NCI-H2171 treated with DMSO at 0.1 percent for 48 hours (cell line): ENCODE measurements at places on chromosomes 3 and 15.

DNA sequence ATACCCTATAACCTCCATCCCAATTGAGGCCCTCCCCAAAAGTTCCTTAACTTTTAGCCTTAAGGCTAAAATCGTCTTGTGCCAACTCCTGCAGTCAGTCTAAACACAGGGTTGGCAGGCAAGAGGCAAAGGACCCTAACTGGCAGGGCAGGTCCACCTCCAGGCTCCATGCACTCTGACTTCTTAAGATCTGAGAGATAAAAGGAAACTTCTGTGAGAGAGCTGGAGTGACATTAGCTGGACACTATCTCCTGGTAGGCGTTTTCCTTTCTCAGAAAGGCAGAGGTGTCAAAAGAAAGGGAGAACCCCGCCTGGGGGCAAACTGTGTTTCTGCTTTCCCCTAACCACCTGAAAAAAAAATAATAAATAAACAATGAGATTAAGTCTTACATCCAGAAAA, 3.6 kb downstream of the CHSY1 start:
- DNase-seq: no peak

DNA sequence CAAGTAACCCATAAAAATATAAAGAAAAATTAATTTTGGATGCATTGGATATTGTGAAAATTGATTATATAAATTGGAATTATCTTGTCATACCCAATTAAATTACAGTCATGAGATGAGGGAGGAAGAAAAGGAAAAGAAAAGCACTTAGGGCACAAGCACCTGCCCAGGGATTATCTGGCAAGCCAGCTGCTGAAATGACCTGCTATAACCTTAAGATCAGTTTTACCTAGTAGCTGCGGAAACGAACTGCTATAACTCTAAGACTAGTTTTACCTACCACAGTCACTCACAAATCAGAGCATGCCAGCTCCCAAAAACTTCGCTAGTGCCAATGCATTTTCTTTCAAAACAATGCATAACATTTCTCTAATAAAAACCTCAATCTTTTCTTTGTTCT, 26.2 kb downstream of the LRRFIP2 start:
- DNase-seq: no peak

GRCh38 chr3:51813539-51813938, 34.5 kb upstream of the IQCF6 start:
- no peak for DNase-seq

- peak; percentile 54 for DNase-seq
Measured at GRCh38 chr3:196631682-196632045, 7.8 kb upstream of the NRROS start.

DNA sequence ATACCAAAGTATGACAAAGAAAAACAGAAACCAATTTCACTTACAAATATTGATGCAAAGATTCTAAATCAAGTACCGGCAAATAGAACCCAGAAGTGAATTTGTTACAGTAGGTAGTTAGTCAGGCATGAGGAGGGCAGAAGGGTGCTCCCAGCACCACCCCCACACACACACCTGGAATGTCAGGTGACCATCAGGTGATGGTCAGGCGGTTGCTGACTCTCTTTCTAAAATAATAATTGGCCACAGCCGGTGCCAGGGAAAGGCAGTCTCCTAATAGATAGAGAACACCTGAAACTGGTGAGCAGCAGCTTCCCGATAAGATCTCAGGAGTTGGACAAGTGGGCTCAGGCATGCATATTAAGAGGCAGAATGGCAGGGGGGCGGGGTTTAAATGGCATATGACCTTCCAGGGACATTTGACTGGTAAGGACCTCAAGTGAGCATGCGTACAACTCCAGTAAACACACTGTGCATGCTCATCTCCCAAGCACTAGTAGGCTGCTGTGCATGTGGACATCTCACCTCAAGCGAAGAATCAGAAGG, 131.1 kb downstream of the ANO10 start:
- DNase-seq: no peak

GRCh38 chr3:188712248-188712924, 459.4 kb upstream of the TPRG1 start:
- no peak for DNase-seq

GRCh38 chr3:146680617-146681016, 75.5 kb upstream of the PLSCR5 start:
- no peak for DNase-seq

GRCh38 chr3:127698286-127698685, 25.5 kb downstream of the ABTB1 start:
- peak; percentile 29 for DNase-seq

DNA sequence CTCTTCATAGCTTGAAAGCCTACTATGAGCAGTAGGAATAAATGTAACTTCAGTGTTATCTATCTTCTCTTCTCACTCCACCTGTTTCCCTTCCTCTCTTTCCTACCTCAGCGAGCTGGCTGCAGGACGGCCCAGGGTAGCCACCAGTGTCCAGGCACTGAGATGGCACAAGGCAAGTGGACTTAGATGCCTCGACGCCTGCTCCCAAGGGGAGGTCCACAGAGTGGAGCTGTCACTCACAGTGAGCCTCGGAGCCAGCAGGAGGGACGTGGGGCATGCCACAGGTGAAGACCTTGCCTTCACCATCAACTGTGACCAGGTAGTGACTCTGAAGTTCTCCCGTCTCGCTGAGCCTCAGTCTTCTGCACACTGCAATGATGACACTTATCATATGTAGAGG, 88.2 kb downstream of the PCSK6 start:
- no peak for DNase-seq

DNA sequence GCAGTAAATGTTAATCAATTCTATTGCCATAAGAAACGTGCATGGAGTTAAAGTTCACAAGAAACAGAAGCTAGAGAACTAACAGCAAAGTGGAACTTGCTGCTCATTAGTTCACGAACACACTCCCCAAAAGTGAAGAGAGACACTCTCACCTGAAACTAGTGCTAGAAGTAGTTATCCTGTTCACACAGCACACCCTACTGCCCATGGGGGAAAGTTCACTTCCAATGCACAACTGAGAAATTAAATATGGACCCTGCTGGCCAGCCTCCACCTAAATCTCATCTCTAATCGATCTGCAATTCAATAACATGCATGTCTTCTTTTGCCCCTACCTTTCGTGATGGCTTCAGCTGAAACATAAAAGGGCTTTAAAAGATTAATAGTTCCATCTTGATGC, 39.4 kb upstream of the FRMD4B start:
- no peak for DNase-seq

- peak; percentile 7 for DNase-seq
Measured at GRCh38 chr15:101495334-101496197, 6.1 kb upstream of the PCSK6 start.

DNA sequence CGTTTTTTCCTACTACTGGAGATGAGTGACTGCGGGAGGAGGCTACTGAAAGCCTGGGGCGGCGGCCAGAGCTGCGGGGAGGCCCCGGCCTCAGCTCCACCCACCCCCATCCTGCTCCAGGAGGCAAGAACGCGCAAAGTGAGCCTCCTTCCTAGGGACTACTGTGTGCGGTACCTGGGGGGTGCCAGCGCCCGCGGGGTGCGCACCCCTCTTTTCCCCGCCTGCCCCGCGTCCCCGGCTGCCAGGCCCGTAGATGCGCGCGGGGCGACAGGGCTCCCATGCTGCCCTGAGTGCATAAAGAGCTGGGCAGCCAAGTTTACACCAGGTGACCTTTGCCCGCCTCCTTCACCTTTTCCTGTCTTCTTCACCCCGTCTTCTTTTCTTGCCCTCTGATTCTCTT, 2.5 kb upstream of the USF3 start:
- DNase-seq: no peak

DNA sequence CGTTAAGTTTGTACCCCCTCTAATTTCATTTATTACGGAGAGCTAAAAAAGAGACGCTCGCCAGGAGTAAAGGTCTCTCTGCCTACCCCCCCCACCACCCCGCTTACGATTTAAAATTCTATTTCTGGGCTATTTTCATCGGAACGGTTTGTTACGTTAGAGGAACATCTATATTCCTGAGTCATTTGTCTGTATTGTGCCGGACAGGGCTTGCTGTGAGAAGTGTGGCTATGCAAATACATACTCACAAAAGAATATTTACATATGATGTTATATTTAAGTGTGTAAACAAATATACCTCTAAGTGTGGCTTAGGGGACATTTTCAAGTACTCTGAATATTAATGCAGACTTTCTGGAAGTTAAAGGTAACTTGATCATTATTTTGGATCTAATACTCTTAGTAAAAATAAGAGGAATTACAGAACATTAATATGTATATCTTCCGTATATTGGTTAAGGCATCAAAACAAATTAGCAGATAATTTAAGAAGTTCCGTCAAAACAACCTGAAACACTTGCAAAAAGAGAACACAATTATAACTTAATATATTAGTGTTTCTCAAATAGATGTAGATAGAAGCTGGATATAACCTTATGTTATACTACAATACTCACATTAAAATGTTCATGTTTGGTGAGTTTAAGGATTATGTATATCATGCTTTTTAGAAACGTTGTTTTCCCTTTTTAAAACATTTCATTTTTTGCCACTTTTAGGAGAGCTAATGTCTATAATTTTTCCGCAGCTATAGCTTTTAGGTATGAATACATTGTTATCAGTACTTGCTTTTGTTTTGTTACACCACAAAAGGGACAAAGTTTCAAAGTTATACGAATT, 1.6 kb upstream of the SHOX2 start:
- no peak for DNase-seq

GRCh38 chr3:47848599-47849117, 45.7 kb downstream of the DHX30 start:
- no peak for DNase-seq

GRCh38 chr15:37105889-37106288, 5.5 kb upstream of the MEIS2 start:
- DNase-seq: no peak

GRCh38 chr3:46883054-46883829, 5.7 kb downstream of the PTH1R start:
- no peak for DNase-seq

DNA sequence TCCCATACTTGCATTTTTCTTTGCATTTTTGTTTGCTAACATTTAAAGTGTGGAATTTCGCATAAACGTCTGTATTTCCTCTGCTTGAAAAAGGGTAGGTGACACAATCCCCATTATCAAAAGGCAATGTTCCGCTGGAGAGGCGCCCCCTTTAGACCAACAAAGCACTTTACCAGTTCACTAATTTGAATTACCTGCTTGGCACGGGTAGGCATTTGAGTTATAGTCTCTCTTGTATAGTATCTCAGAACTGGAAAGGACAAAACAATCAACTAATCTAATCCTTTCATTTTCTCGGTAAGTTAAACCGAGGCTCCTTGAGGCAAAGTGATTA, 775 bp upstream of the CCDC39 start:
- DNase-seq: peak; percentile 68

- no peak for DNase-seq
Measured at GRCh38 chr3:8978551-8978950, 15.3 kb upstream of the RAD18 start.

- no peak for DNase-seq
Measured at GRCh38 chr3:12996181-12996506, 77.1 kb downstream of the IQSEC1 start.

DNA sequence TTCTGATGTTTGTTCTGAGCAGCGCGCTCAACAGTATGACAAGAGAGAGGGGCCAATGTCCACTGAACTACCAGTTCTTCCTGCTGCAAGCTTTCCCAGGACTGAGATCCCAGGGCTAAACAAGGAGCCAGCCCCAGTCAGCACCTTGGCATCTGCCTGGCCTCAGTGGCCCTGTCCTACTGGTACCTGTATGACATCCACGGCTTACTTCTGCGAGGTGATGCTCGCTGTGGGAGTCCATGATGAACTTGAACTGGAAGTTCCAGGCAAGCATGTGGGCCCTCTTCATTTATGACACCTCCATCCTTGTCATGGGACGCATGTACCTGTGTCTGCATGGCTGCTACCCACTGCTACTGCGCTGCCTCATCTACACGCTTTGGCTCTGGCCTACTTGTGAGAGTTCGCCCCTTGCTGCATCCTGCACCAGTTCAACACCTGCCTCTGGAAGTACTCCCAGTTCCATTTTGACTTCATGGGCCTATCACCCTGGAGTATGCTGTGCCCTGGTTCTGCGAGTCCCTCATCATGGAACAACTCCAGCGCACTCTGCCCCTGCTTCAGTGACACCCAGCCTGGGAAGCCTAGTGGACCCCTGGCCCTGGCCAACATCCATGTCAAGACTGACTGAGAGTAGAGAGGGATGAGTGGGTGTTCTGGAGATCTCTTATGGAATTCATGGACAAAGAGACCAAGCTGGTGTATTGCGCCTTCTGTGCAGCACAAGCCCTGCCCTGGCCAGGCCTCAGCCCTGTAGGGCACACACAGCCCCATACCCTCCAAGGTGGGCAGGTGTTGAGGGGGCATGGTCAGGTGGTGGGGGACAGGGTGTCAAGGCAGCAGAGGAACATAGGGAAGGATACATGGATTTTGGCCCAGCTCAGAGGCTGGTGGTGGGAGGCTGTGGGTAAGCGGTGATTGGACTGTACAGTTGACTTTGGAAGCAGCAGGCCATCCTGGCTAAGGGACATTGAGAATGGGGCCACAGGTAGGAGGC, 246.8 kb downstream of the NLGN1 start:
- no peak for DNase-seq

- no peak for DNase-seq
Measured at GRCh38 chr15:90037961-90038631, 37.0 kb downstream of the ZNF710 start.

DNA sequence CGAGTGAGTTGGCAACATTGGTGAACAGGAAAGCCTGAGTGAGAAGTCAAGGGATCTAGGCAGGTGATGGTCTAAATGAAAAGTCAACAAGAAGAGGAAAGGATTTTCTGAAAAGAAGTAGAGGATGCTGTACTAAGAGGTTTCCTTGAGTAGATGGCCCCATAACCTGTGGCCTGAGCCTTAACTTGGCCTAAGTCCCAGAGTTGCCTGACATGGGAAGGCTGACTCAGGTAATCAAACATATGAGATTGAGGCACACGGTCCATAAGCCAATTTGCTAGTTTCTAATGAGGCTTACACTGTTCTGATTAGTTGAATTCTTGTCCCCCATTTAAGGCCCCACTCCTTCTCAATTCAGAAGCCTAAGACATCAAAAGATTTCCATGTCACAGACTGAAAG, 262.5 kb upstream of the LMCD1 start:
- no peak for DNase-seq

- DNase-seq: no peak
Measured at GRCh38 chr3:148089171-148089570, 608.5 kb upstream of the AGTR1 start.

- no peak for DNase-seq
Measured at GRCh38 chr3:148646126-148646665, 51.5 kb upstream of the AGTR1 start.

GRCh38 chr3:59542276-59542675, 492.5 kb upstream of the CFAP20DC start:
- DNase-seq: no peak
